ENCODE measurements at places on chromosomes 5 and 9.

DNA sequence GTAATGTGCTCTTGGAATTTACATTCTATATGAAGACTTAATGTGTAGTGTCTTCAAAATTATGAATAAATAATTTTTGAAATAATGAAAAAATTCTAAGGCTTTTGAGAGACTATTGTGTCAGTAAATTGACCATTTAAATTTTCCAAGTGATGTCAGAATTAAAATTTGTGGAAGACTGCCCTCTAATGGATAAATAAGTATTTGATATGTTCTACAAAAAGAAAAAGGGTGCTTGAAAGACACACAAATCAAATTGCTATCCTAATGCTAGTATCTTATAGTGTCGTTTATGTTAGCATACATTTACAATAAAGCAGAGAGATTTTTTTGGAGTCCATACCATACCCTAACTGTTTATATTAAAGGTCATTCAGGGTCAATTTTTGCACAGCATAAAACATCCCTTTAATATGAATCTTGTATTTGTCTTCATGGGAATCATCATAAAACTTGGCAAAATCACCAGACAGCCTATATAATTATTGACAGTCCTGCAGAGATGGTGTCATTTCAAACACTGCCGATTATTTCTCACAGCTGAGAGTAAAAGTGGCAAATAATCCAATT is 120.8 kb upstream of the SLC27A6 start:
- no peak for DNase-seq

- no peak for DNase-seq
Observed at GRCh38 chr9:136454026-136454796, 14.6 kb upstream of the INPP5E start.

DNA sequence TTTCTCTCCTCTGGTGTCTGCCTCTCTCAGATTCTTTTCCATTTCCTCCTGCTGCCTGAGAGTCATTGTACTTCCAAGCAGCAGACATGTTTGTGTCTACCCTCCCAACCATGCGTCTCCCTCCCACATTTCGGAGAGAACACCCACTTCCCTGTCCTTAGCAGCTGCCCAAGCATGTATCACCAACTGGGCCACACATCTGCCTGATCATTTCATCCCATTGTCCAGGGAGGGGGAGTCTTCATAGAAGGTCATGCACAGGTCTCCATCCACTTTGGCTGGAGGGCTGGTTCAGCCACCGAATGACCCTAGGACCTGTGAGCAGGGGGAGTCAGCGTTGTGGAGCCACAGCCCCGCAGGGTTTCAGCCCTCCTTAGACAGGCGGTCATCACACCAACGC is 75.4 kb downstream of the MAP1B start:
- DNase-seq: no peak

- no peak for DNase-seq
Observed at GRCh38 chr5:137016783-137017324, 482.3 kb downstream of the SPOCK1 start.

DNA sequence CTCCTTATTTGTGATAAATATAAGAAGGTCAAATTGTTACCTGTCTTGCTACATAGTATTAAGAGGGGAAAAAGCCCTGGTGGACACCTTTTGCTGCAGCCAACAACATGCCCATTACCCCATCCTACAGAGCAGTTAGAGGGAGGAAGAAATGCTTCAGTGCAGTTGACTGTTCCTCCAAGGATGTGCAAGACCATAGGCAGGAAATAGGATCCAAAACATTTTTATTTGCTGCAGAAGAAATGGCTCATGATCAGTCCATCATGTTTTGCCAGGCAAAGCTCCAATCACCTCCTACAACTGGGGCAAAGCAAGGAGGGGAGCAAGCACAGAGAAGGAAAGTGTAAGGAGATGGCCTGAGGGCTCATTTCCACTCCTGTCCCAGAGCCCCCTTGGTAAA is 399.1 kb upstream of the PIK3R1 start:
- DNase-seq: no peak

GRCh38 chr9:94802793-94803192 is 76.3 kb downstream of the AOPEP start:
- DNase-seq: no peak

DNA sequence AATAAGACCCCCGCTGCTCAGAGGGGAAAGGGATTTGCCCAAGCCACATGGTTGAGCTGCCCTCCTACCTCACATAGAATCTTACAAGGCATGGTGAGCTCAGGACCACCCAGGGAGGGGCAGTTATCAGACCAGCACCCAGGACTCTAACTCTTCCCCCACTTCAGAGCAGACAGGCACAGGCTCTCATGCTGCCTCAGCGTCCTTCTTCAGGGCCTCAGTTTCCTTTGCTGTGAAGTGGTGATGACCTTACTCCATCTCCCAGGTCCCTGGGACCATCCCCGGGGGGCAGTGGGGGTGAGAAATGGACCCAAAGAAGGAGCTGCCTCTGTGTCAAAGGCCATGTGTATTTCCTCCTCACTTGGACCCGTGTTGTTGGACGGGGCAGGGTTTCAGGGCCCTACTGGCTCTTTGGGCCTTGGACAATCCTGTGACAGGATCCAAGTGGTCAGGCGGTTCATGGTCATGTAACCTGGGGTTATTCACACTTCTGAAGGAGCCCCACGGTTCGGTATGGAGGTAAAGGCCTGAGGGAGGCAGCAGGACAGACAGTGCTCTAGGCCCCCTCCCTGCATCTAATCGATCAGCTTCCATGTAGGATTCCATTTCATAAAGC is 31.7 kb upstream of the CSF1R start:
- no peak for DNase-seq

DNA sequence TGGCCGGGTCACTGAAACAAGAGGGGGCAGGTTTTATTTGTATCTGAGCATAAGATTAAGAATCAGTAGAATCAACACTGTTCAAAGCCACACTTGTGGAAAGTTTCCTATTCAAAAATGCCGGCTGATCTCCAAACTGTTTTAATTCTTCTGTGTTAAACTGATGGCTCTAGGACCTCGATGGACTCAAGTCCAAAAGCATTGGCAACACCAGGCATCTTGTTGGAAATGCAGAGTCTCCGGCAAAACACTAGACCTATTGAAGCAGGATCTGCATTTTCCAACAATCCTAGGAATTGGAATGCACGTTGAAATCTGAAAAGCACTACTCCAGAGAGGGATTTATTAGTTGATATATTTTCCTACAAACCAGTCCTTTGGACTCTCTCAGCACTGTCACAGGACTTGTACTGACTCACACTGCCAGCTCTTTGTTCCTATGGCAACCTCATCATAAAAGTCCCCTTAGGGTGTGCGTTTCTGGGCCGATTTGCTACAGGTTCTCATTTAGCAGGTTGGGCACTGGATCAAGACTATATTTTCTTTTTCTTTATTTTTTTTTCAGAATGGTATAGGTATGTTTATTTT is 48.1 kb upstream of the PCA3 start:
- no peak for DNase-seq

DNA sequence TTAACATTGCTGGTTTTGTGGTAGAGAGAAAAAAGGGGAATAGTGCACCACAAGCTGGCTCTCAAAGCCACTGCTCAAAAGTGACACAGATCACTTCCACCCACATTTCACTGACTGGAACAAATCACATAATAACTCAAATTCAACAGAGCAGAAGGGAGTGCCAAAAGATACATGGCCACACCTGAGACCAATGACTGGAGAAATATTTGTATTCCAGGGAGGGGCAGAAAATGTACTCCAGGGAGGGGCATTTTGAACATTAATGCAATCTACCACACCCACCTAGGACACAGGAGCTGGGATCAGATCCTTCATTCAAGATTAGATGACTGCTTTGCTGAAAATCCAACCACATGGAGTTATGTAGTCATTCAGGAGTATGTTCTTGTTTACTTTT is 44.8 kb upstream of the ALDOB start:
- no peak for DNase-seq

Measured in AG09309 (cell line).